ENCODE measurements at places on chromosomes 7 and 10.

GRCh38 chr10:74071157-74071556, 73.2 kb downstream of the VCL start:
- peak; percentile 70 for DNase-seq

DNA sequence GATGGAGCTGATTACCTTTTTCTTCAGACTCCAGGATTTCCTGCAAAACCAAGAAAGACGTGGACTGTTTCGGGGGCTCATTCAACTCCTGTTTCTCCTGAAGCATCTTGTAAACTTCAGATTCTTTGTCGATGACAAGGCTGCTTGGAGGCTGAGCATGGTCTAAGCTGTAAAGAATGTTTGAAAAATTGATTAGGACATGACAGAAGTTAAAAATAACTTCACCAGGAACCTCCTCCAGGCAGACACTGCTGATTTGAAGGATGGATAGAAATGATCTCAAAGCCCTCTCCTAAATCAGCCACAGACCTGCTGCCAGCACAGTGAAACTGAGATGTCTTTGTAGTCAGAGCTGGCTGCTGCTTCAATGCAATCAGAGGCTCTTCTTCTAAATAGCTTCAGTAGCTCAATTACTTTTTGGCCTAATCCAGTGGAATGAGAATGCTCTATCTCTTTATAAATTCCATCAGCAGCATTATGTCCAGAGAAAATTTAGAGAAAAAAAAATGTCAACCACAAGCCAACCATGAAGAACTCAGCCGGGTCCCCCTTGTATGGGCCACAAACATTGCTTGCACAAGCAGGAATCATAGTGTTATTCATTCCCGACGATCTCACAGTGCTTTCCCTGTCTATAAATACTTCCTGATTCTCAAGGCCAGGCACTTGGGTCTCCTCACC, 43.5 kb downstream of the PDLIM1 start:
- DNase-seq = peak; percentile 81

DNA sequence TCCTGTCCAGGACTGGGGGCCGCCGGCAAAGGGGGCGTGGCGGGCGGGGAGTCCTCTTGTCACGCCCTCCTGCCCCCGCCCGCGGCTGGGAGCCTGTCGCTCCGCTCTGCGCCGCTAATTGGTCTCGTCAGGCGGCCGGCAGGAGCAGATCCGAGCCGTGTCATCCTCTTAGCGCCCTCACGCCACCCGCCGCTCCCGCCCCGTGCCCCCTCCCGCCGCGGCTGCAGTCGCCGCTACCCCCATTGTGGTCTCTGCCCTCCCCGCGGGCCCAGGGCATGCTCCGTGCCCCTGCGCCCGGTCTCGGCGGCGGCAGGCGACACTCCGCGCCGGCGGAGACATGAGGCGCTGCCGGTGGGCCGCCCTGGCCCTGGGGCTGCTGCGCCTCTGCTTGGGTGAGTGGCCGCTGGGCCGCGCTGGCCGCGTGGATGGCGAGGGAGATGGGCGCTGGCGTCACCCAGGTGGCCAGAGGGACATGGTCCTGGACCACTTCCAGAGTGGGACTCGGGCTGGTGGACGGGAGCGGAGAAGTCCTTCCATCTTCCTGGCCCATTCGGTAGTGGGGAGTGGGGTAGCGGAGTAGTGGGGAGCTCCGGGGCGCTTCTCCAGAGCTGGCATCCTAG, at the start of gene CDHR1:
Gene CDHR1, plus strand, starts transcription at position 114 of the 620 bp plus-strand sequence. Its CDS starts 224 bp downstream, at position 338.
- DNase-seq = no peak

DNA sequence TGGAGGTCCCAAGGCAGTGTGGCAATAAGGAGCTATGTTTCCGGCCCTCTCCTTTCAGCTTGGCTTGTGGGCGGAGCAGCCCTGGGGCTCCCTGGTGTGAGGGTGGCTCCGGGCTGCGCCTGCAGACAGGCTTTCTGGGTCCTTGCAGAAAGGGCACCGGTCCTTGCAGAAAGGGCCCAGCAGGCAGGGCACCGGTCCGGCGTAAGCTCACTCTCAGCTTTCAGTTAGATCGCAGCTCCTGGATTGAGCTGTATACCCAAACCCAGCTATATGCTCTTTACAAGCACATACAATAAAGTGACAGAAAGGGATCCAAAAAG, 293.8 kb upstream of the SHH start:
- DNase-seq = no peak

DNA sequence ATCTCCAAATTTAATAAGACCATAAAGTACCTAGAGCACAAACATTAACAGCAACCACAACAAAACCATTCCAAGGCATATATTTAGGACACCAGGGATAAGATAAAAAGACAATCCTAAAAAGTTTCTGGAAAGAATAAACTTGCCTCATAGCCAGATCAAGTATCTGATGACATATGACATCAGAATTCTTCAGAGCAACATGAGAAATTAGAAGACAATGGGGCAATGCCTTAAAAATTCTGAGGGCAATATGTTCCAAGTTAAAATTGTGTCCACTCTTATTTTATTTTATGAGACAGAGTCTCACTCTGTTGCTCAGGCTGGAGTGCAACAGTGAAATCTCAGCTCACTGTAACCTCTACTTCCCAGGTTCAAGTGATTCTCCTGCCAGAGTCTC, 2.8 kb downstream of the EFCAB10 start:
- no peak for DNase-seq

Measured in NCI-H226 (cell line).